Stimulated activated CD4-positive, alpha-beta T cell treated with anti-CD3 and anti-CD28 coated beads, Interleukin-1b, Interleukin-23, amount 100 ng/mL, for 1 hour (primary cell): ENCODE measurements at places on chromosomes 7 and 10.

- DNase-seq: no peak
These were observed 29.5 kb downstream of the SMNDC1 start for GRCh38 chr10:110275128-110275729.

DNA sequence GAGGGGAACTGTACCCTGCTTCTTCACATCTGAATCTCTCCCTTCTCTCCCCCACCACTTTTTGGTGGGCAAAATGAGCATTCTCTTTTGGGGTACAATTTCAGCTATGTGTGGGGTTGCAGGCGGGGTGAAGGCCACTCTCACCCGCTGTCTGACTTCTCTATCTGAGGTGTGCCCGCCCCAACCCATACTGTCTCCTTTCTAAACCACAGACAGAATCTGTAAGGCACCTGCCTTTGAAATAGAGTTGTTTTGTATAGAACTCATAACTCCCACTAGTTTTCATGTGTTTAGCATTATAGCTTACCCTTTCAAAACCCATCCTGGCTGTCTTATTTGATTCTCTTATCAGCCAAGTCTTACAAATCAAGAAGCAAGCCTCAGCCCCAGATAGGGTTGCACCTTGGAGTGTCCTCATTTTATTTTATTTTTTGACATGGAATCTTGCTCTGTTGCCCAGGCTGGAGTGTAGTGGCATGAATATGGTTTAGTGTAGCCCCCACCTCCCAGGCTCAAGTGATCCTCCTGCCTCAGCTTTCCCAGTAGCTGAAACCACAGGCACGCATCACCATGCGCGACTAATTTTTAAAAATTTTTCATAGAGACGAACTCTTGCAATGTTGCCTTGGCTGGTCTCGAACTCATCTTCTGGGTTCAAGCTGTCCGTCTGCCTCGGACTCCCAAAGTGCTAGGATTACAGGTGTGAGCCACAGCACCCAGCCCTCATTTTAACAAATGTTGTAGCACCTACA lies 11.9 kb downstream of the TSPAN14 start:
- no peak for DNase-seq

DNA sequence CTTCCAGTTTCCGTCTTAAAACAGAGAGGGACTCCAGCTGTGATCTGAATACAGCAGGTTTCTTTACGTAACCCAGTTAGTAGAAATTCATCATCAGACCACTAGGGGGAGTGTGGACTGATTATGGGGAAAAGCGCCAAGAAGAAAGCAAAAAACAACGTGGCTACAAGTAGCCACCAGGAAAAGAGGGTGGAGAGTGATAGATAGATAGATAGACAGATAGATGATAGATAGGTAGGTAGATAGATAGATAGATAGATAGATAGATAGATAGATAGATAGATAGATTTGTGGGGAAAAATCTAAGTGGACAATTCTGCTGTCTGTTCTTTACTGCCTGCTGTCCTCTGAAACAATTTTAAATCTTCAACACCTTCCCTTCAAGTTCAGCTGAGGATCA lies 12.7 kb upstream of the AKR1B10 start:
- DNase-seq: no peak

DNA sequence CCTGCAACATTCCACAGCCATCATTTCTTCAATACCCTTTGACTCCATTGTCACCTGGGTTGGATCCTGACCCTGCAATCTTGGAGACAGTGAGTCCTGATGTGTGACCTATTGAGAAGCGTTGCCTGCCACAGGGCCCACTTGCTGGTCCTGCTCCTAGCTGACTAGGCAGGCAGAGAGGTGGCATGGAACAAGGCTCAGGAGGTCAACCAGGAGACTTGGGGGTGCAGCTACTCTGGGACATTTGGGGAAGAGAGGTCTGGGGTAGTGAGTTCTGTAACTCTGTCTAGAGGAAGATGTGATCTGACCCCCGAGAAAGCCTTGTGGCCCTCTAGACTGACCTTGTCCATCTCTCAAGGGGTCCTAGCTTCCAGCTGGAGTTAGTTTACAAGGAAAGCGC lies 1.8 kb downstream of the ZMIZ2 start:
- DNase-seq: no peak

DNA sequence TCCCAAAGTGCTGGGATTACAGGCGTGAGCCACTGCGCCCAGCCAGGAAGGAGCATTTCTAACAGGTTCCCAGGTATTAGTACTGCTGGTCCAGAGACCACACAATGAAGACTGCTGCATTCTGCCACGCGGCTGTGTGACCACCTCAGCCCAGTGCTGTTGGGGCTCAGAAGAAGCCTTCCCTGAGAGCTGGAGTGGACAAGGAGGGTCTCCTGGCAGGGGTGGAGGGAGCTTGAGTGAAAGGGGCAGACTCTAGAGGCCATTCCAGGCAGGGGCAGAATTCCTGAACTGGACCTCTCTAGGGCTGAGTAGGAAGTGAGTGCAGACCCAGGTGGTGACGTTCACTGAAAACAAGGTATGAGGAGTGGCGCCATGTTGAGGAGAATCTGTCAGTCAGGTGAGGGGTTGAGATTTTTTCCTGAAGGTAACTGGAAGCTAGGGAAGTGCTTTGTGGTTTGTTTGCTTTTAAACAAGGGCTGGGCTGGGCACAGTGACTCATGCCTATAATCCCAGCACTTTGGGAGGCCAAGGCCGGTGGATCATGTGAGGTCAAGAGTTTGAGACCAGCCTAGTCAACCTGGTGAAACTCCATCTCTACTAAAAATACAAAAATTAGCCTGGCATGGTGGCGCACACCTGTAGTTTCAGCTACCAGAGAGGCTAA lies 67.6 kb downstream of the TACC2 start:
- no peak for DNase-seq

- no peak for DNase-seq
These were observed 295.4 kb upstream of the FZD8 start for GRCh38 chr10:35937546-35937945.

DNA sequence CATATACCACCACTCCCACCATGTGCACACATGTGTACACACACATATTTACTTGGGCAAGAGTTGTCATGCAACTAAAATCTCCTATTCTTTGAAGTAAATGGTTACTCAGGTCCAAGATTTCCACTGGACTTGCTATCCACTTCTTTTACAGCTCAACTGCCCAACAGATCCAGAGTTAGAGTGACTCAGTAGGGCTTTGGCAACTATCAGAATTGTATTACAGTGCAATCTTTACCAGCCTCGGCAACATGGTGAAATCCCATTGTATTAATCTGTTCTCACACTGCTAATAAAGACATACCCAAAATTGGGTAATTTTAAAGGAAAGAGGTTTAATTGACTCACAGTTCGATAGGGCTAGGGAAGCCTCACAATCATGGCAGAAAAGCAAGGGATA lies 51.9 kb upstream of the ABLIM1 start:
- no peak for DNase-seq

GRCh38 chr7:155227788-155228458 lies 69.8 kb upstream of the INSIG1 start:
- DNase-seq: no peak

DNA sequence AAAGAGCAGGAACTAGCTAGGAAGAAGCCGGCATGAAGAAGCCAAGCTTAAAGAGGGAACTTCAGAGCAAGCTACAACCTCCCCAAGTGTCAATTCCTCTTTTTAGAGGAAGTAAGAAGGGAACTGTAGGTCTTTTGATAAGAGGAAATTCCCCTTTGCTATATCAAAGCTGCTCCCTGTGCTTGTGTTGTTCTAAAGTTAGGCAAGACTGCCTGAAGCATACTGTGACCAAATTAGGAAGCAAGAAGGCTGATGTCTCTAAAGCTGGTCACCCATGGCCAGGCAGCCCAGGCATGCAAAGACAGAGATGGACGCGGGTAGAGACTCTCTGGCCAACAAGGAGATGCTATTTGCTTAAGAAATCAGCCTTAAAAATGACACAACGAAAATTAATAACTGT lies 87.9 kb downstream of the RNF216 start:
- no peak for DNase-seq

DNA sequence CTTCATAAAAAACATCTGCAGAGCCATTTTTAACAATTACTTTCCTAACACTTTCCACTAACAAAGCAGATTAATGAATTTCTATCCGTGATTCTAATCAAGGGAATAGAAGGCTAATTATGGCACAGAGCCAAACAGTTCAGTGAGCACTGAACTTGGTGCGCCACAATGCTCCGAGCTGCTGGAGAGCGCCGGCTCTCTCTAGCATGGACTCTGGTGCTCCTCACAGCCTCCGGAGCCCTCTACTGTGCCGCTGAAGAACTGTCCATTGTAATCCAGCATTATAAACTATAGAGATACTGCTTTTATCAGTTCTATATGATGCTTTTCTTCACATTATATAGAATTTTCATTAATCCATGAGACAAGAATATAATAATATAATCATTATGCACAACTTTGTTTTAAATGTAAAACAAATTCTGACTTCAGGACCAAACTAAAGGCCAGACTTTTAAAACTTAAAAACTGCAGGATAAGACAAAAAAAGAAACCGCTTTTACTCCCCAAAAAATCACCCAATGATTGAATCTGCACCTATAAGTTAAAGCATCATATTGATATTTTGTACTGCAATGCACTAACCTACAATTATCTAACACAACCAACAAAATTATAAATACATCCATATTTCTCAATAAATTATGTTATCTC lies 123.6 kb downstream of the RNF32 start:
- no peak for DNase-seq

GRCh38 chr7:108090791-108091460 lies 39.2 kb downstream of the LAMB4 start:
- no peak for DNase-seq

- no peak for DNase-seq
These were observed 348.7 kb upstream of the SEMA3C start for GRCh38 chr7:81267508-81267907.

DNA sequence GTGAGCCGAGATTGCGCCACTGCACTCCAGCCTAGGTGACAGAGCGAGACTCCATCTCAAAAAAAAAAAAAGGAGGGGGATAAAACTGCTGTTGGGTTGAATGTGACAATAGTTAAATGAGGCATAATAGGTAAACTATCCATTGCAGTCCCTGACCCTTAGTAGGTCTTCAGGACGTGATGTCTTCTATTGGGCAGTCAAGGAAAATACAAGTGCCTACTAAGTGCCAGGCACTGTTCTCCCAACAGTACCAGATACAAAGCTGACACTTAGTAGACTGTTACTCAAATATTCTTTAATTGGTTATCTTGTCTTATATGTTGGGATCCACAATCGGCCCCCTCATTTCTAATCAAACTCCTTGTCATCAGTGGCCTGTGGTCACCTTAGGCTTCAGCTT lies 27.1 kb upstream of the ACSL5 start:
- no peak for DNase-seq
